ENCODE measurements at places on chromosomes 6 and 20. TPM values are rescaled to one million over a fixed set of nuclear protein-coding genes. Genes with fewer than 3 reads are reported as not detected.

GRCh38 chr6:91573826-91574416 is 987.0 kb upstream of the MAP3K7 start:
- no peaks in the 10 kb centered on the region for H3K4me1 ChIP-seq
- H3K27ac ChIP-seq: no peak overlapping the region
- H3K27me3 ChIP-seq: no peaks in the 10 kb centered on the region
- no peaks in the 10 kb centered on the region for H3K36me3 ChIP-seq
- DNase-seq: no peak

- H3K36me3 ChIP-seq: no peaks in the 10 kb centered on the region
- no peak overlapping the region for H3K27ac ChIP-seq
- no peak for DNase-seq
- H3K27me3 ChIP-seq: no peaks in the 10 kb centered on the region
- H3K4me3 ChIP-seq: no peak overlapping the region
These were observed 86.6 kb downstream of the JARID2 start for GRCh38 chr6:15332446-15332845.

DNA sequence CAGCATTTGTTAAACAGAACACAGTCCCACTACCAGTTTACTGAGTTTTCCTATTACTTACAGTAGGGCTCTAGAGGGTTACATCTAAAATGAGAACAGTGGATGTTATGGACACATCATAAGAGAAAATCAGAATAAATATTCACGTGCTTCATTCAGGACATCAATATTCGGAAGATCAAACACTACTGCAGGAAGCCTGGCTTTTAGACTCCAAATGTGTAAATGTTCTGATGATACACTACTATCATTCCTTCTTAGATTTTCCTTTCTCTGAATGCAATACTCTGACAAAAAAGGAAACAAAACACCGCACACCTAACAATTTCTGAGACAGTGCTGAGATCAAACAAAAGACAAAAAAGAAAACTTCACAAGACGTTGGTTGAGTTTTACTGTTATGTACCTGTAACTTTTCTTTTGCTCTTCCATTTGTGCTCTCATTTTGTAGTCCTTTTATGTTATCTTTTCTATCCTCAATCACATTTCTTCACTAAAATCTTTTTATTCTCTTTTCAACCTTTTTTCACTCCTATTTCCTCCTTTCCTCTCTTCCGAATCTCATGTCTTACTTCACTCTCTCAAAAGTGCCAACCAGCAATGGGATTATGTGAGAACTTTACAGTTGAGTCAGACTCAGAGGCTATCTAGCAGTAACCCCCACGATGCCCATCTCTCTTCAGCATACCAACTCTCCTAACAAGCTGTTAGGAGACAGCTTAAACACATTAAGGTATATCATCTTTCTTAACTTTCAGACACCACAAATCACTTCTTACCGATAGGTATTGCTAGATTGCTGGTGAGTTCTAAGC is 1.7 kb downstream of the FAM184A start:
- no peaks in the 10 kb centered on the region for H3K36me3 ChIP-seq
- no peak for DNase-seq
- no peaks in the 10 kb centered on the region for H3K4me1 ChIP-seq
- peak overlapping the region; percentile 63 for H3K4me3 ChIP-seq
- no peaks in the 10 kb centered on the region for H3K27me3 ChIP-seq
- H3K27ac ChIP-seq: peak overlapping the region; percentile 96

- no peaks in the 10 kb centered on the region for H3K27me3 ChIP-seq
- no peaks in the 10 kb centered on the region for H3K4me1 ChIP-seq
- H3K27ac ChIP-seq: no peak overlapping the region
- no peaks in the 10 kb centered on the region for H3K36me3 ChIP-seq
- DNase-seq: no peak
These were observed 8.3 kb downstream of the NCR2 start for GRCh38 chr6:41343641-41344187.

- no peaks in the 10 kb centered on the region for H3K36me3 ChIP-seq
- H3K27me3 ChIP-seq: no peaks in the 10 kb centered on the region
- H3K27ac ChIP-seq: no peak overlapping the region
- no peak overlapping the region for H3K4me3 ChIP-seq
- no peak for DNase-seq
- H3K4me1 ChIP-seq: no peaks in the 10 kb centered on the region
These were observed 19.1 kb downstream of the TLDC2 start for GRCh38 chr20:36895036-36895435.

GRCh38 chr6:142884214-142885035 is 60.6 kb downstream of the HIVEP2 start:
- H3K4me3 ChIP-seq: peak overlapping the region; percentile 45
- H3K36me3 ChIP-seq: no peaks in the 10 kb centered on the region
- peak overlapping the region; percentile 71 for H3K27ac ChIP-seq
- no peaks in the 10 kb centered on the region for H3K27me3 ChIP-seq

- H3K27me3 ChIP-seq: no peaks in the 10 kb centered on the region
- no peak for DNase-seq
- H3K36me3 ChIP-seq: no peaks in the 10 kb centered on the region
- peak overlapping the region; percentile 91 for H3K27ac ChIP-seq
These were observed 838 bp downstream of the TNFAIP3 start for GRCh38 chr6:137867685-137868509.

DNA sequence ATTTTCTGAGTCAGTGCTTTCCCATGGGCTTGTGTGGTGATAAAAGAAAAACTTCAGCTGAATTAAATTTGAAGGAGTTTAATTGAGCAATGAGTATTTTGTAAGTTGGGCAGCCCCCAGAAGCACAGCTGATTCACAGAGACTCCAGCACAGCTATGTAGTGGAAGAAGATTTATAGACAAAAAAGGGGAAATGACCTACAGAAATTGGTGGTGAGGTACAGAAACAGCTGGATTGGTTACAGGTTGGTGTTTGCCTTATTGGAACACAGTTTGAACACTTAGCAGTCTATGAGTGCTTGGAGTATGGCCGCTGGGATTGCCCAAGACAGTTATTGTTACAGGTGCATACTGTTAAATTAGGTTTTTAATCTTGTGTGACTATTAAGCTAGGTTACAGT is 96.9 kb upstream of the PTPRK start:
- DNase-seq: no peak
- H3K4me1 ChIP-seq: no peaks in the 10 kb centered on the region
- H3K27ac ChIP-seq: no peak overlapping the region
- no peaks in the 10 kb centered on the region for H3K36me3 ChIP-seq

DNA sequence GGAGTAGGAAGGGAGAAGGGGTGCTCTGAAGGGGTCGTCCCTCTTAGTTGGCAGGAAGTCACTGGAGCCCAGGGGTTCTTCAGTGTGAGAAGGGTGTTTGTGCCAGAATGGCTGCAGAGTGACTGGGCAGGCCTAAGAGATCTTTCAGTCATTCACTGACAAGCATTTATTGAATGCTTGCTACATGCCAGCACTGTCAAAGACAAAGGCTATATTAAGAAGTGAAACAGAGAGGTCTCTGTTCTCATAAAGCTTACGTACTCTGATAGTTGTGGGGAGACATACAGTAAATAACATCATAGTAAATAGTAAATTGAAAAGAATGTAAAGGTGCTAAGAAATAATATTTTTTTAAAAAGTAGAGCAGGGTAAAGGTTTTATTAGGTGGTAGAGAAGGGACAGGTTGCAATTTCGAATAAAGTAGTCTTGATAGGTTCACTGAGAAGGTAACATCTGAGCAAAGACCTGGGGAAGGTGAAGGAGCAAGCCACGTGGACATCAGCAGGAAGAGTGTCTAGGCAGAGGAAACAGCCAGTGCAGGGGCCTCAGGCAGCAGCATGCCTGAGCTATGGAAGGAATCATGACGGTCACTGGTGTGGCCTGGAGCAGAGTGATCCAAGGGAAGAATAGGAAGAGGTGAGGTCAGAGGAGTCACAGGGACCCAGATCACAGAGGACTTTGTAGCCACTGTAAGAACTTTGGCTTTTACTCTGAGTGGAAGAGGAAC is 36.3 kb upstream of the RNF8 start:
- H3K36me3 ChIP-seq: no peaks in the 10 kb centered on the region
- no peaks in the 10 kb centered on the region for H3K4me1 ChIP-seq
- DNase-seq: no peak
- H3K4me3 ChIP-seq: no peak overlapping the region

The DLL1 gene
- total RNA-seq: 12.3 TPM

The CGAS gene
- total RNA-seq: 3.7 TPM

The OGFR gene
- 38.5 TPM for total RNA-seq

The BMP7 gene
- 1.6 TPM for total RNA-seq

The FAM209B gene
- total RNA-seq: not detected

The ADGRG6 gene
- 29.6 TPM for total RNA-seq

The BPI gene
- total RNA-seq: not detected

Measured in breast epithelium (tissue), 4 donors.